ENCODE measurements at places on chromosomes 1 and 21. TPM values are rescaled to one million over a fixed set of nuclear protein-coding genes. Genes with fewer than 3 reads are reported as not detected.

GRCh38 chr1:200379432-200379757 lies 30.4 kb downstream of the ZNF281 start:
- H3K27me3 ChIP-seq, result no peaks in the 10 kb centered on the region
- no peak for DNase-seq

- peak overlapping the region; percentile 24 for H3K27ac ChIP-seq
- DNase-seq, result no peak
- H3K4me1 ChIP-seq, result peaks cover 20% of the 10 kb centered on the region
- peak overlapping the region; percentile 68 for H3K4me3 ChIP-seq
Observed at GRCh38 chr1:234476172-234476571, 2.8 kb downstream of the TARBP1 start.

- no peaks in the 10 kb centered on the region for H3K36me3 ChIP-seq
- H3K27me3 ChIP-seq, result no peaks in the 10 kb centered on the region
- H3K27ac ChIP-seq, result no peak overlapping the region
- no peak for DNase-seq
Observed at GRCh38 chr1:216458812-216459211, 35.6 kb upstream of the USH2A start.

Gene IGSF9
- 0.21 TPM for total RNA-seq

GRCh38 chr1:114043054-114043453 lies 63.8 kb downstream of the OLFML3 start:
- H3K36me3 ChIP-seq, result no peaks in the 10 kb centered on the region
- H3K4me3 ChIP-seq, result no peak overlapping the region
- DNase-seq, result no peak

DNA sequence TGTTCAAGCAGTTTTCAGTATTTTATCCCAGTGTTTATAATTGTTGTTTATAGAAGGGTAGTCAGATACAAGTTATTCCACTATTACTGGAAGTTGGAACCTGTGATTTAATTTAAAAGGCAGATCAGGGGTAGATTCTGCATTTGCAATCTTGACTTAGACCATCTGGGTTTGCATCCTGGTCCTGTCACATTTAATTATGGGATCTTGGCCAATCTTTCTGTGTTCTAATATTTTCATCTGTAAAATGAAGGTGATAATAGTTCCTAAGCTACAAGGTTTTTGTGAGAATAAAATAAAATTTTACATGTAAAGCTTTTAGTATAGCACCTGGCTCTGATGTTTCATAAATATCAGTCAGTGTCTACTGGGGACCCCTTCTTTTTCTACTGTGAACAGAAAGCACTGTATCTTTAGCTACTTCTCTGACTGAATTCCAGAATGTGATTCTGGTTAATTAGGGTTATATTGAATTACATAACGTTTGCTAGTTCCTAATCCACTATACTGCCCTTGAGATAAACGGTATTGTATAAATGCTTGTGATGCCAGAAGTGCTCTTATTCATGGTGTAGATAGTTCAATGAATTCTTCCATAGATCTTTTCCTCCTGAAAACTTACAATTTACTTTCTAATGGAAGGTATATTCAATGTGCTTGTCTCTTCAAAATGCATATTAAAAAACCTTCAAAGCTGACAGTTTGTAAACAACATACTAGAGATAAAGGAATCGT lies 131.0 kb downstream of the KCNK1 start:
- no peak overlapping the region for H3K27ac ChIP-seq
- H3K27me3 ChIP-seq, result peaks cover 7% of the 10 kb centered on the region
- H3K36me3 ChIP-seq, result no peaks in the 10 kb centered on the region
- H3K4me1 ChIP-seq, result no peaks in the 10 kb centered on the region
- no peak overlapping the region for H3K4me3 ChIP-seq
- DNase-seq, result no peak

DNA sequence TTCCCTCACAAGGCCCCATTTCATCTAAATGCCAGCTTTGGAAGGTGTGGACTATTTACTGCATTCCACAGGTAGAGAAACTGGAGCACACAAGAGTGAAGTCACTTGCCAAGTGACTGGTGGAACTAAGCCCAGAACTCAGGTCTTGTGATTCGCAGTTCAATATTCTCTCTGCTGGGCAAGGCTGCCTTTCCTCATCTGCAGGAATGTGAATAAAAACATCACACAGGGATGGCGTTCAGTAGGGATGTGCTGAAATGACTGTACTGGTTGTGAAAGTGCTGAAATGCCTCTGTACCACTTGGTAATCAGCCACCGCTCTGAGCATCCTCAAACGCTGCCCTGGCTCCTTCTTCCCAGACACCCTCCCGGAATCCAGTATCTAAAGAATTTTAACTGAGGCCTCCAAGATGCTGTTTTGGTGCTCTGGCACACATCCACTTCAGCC lies 145.6 kb downstream of the HIVEP3 start:
- DNase-seq, result no peak
- peaks cover 21% of the 10 kb centered on the region for H3K4me1 ChIP-seq
- H3K27ac ChIP-seq, result no peak overlapping the region
- H3K4me3 ChIP-seq, result no peak overlapping the region

GRCh38 chr1:60036856-60037460 lies 36.6 kb downstream of the C1orf87 start:
- peaks cover 8% of the 10 kb centered on the region for H3K27me3 ChIP-seq
- no peaks in the 10 kb centered on the region for H3K4me1 ChIP-seq
- H3K36me3 ChIP-seq, result no peaks in the 10 kb centered on the region
- no peak overlapping the region for H3K4me3 ChIP-seq
- no peak overlapping the region for H3K27ac ChIP-seq

Data from naive thymus-derived CD8-positive, alpha-beta T cell (primary cell).